ENCODE measurements at places on chromosomes 12 and 14.

DNA sequence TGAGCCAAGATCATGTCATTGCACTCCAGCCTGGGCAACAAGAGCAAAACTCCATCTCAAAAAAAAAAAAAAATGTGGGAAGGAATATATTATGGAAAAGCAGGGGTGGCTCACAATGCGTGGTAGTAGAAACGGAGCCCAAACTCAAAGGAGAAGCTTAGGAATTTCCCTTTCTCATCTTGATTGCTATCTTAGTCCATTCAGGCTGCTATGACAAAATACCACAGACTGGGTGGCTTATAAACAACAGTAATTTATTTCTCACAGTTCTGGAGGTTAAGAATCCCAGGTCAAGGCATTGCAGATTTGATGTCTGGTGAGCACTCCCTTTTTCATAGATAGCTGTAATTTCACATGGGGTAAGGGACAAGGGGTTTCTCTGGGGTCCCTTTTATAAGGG lies 153.8 kb upstream of the KRR1 start:
- no peak for DNase-seq

GRCh38 chr14:105858676-105859025 lies 332.3 kb downstream of the TMEM121 start:
- no peak for DNase-seq

DNA sequence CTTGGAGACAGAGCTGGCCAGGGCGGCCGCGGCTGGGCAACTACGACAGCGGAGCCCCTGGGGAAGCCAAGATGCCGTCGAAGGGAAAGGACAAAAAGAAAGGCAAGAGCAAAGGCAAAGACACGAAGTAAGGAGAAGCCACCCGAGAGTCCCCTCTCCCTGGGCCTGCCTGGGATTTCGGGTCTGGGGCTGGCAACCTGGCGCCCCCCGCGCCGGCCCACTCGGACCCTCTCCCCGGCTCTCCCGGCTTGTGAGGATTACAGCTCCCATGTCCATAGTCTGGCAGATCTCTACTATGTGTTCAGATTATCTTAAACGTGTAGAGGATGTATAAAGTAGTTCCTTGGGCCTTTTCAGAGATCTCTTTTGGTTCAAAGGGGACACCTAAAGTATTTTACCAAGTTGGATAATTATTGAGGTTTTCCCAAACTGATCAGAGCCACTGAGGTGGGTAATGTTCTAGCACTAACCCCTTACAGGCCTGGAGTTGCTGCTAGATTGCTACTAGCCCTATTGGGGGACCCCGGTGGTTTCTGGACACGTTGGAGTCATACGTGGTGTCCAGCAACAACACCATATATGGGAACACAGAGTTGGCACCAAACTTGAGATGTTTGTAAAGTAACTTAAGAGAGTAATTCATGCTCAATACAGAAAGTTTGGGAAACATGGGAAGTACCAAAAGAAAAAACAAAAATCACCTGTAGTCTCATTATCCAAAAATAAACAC lies 424 bp downstream of the BBOF1 start:
- DNase-seq = no peak

DNA sequence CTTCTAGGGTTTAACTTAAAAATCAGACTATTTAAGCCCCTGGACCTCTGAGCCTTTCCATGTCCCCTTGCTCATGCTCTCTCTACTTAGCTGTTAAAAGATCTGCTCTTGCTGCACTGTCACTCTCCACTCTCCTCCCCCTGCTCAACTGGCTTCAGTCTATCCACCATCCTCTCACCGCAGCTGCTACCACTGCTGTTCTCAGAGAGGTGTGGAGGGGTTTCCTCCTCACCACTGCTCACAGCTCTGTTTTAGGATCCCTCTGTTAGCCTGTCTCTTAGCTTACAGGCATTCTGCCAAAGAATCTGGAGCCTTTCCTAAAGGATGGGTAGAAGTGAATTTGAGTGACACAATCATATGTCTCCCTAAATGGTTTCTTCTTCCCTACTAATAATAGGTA lies 43.7 kb upstream of the ATP2B1 start:
- no peak for DNase-seq

Measured in activated T-helper 9 cell treated with anti-CD3 and anti-CD28 coated beads, Interleukin-2, amount 50 U/mL, for 16 hours (primary cell).